ENCODE measurements at places on chromosomes 12 and 14.

DNA sequence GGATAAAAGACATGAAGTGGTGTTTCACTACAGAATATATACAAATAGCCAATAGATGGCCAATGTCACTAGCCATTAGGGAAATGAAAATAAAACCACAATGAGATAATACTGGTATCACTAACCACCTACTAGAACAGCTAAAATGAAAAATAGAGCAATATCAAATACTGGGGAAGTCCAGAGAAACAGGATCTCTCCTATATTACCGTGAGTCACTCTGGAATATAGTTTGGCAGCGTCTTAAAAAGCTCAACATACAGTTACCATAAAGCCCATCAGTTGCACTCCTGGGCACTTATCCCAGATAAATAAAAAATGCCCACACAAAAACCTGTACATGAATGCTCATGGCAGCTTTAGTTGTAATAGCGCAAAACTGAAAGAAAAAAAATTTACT is 101.7 kb downstream of the TMTC1 start:
- DNase-seq = no peak

GRCh38 chr12:107167756-107168155 is 74.4 kb upstream of the CRY1 start:
- DNase-seq = no peak

GRCh38 chr12:18749386-18749957 is 11.6 kb downstream of the CAPZA3 start:
- no peak for DNase-seq

GRCh38 chr12:122837306-122838265 is 2.3 kb downstream of the HIP1R start:
- DNase-seq = peak; percentile 69

DNA sequence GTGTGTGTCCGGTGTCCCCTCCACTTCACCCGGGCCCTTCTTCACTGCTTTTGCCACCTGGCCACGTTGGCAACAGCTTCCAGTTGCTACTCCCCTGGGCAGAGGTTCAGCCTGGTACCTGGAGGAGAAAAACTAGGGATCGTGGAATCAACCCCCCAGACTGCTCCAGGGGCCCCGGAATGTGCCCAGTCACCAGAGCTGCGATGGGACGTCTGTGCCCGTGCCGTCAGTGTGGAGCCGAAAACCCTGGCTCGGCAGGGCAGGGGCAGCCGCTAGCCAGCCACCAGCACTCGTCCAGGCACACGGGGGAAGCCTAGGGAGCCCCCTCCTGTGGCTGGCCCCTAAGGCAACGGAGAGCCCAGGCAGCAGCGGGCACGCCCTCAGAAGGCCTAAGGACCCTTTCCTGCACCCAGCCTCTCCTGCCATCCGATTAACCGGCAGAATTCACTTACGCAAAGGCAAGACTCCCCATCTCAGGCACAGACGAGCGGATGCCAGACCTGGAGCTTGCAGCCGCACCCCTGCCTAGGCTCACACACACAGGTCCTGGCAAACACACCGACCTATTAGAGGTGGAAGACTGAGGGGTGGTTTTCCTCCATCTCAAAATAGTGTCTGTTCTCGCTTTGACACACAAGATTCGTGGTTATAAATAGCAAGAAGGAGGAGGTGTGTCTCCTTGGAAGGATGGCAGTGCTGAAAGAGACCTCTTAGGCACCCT is 62.6 kb downstream of the FBXL14 start:
- DNase-seq = no peak

- no peak for DNase-seq
These were observed 6.2 kb downstream of the RPL36AL start for GRCh38 chr14:49614196-49614595.

DNA sequence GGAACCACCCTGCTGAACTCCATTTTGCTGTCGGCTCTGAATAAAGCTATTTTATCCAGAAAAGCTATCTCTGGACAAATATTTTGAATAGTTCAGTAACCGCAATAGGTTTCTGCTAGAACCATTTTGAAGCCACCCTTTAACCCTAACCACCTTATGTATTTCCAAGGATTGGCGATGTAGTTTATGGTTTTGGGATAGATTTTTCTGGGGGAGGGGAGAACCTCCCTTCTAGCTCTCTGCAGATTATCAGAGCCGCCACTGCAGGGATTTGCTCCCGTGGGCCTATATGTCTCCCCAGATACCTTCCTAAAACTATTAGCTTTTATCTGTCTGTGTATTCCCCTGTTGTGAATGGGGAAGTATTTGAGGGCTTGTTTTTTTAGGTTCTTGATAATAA is 1.8 kb upstream of the TUBA1B start:
- DNase-seq = no peak

DNA sequence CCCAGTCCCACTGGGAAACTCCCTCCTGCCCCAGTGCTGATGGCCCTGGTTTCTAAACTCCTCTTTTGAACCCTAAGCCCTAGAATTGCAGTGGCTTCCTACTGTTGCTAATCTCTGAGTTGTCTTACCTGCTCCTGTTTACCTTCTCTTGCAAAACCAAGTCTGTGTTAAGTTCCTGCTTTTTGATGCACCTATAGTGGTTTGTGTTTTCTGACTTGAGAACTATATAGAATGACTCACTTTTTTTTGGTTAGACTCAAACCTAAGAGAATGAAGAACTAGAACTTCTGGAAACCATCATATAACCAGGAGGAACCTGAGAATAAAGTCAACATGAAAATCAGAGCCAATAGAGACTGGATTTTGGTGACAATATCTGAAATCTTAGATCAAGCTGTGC is 5.5 kb upstream of the GAS2L3 start:
- no peak for DNase-seq

DNA sequence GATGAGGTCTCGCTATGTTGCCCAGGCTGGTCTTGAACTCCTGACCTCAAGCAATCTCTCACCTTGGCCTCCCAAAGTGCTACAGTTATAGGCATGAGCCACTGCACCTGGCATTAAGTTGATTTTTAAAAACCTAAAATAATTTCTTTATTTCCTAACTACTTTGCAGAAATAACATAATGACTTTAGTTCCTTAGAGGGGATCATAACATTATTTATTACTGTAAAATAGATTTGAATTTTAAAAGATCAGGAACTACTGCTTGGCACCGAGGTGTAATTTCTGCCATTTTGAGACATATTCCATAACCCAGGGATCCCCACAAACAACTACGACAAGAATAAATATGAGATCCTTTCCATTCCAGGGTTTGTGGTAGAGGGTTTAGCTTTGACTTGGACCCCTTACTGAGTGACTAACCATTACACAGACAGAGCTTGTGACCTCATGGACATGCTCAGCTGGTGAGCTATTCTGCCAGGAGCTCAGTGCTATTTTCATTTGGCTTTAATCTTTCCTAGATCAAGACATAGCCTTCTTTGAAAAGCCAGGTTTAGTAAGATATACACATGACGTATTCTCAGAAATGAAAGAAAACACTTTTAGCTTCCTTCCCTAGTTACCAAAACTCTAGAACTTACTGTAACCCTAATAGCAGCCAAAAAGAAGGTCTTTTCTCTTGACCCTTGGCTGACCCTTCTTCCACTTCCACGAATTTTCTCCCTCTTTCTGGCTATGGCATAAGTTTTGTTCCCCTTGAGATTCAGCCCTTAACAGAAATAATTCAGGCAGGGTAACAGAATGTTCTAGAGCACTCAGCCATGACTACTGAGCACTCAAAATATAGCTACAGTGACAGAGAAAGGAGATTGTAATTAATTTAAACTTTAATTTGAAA is 75.1 kb upstream of the NUDT4 start:
- peak; percentile 37 for DNase-seq

GRCh38 chr12:5713599-5714081 is 231.4 kb downstream of the ANO2 start:
- no peak for DNase-seq

DNA sequence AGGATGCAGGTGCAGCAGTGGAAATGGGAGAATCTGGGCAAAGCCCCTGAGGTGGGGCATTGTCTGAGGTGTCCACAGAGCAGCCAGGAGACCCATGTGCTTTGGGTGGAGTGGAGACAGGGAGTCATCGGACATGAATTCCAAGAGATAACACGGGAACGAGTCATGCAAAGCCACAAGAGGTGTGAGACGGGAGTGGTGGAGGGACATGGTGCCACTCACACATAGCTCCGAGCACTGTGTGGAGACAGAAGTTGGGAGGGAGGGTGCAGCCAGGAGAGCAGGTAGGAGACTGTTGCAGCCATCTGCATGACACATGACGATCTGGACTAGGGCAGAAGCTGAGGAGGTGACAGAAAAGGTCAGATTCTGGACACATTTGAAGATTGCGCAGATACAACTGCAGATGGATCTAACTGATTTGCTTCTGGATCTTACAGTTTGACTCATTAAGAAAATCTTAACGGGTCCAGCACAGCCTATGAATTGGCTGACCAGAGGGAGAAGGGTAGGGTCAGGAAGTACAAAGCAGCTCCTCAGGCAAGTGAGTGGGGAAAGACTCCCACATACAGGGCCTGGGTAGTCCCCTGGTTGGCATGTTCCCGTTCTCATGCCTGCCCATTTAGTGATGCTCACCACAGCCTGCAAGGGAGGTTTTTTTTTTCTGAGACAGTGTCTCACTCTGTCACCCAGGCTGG is 379.8 kb downstream of the FUT8 start:
- DNase-seq = peak; percentile 77

DNA sequence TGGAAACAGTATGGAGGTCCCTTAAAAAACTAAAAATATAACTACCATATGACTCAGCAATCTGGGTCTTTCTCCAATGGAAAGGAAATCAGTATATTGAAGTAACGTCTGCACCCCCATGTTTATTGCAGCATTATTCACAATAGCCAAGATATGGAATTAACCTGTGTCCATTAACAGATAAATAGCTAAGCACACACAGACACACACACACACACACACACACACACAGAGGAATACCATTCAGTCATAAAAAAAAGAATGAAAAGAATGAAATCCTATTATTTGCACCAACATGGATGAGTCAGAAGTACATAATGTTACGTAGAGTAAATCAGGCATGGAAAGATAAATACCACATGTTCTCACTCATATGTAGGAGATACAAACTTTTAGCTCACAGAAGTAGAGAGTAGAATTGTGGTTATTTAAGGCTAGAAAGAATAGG is 4.7 kb downstream of the KLRK1 start:
- peak; percentile 94 for DNase-seq

DNA sequence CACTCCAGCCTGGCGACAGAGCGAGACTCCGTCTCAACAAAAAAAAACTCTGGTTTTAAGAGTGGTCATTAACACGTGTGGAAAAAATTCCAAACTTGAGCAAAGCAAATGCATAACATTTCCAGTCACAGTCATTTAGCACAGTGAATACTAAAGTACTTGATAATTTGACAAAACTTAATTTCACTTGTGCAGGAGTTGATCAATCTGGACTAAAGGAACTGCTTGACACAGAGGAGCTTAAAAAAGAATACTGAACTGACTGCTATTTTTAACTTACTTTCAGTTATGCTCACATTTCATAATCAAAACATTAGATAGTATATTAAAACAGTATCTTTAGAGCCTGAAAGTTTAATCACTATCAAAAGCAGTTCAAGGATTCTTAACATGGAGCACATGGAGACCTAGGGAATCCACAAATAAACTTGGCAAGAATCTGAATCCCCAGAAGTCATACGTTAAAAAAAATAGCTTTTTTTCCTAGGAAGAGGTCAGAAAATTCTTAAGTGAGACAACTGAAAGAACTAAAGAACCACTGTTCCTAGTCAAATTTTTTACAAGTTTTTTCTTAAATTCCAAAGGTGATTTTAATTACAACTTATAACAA is 7.4 kb downstream of the UBE2N start:
- no peak for DNase-seq

DNA sequence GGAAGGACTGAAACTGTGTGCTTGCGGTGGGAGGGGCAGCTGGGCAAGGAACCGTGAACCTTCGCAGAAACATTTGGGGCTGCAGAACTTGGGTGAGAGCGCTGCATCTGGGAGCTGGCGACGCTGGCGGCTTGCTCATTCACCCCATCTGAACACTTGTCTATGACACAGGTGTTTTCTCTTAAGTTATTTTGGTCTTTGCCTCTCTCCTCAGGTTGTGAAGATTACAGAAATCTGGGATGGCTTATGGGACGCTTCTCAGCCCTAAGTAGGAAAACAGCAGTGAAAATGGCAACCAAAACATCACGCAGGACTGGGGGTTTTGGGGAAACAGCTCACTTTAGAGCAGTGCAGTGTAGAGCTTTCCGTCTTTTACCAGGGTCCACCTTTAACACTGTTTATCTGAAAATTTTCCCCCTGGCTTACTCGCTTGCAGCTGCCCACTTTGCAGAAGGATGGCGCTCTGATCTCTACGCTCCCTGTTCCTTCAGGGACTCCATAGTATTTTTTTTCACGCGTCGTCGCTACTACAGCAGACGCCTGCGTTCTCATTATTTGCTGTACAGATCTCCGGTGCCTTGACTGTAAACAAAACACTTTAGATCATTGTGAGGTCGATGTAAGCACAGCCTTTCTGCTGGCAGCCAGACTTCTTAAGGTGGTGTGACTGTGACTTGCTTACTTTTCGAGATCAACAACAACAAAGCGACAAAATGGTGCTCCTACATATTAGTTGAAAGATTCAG is 2.7 kb upstream of the CDKN1B start:
- peak; percentile 33 for DNase-seq

- no peak for DNase-seq
These were observed 459 bp downstream of the PPFIBP1 start for GRCh38 chr12:27524494-27524835.

GRCh38 chr12:30364822-30365221 is 330.8 kb downstream of the IPO8 start:
- no peak for DNase-seq

GRCh38 chr14:77909911-77910310 is 110.0 kb downstream of the ADCK1 start:
- DNase-seq = no peak

GRCh38 chr14:37051680-37052079 is 120.7 kb downstream of the SLC25A21 start:
- DNase-seq = no peak

- DNase-seq = no peak
These were observed 622.6 kb upstream of the ATP2B1 start for GRCh38 chr12:90331262-90331661.

DNA sequence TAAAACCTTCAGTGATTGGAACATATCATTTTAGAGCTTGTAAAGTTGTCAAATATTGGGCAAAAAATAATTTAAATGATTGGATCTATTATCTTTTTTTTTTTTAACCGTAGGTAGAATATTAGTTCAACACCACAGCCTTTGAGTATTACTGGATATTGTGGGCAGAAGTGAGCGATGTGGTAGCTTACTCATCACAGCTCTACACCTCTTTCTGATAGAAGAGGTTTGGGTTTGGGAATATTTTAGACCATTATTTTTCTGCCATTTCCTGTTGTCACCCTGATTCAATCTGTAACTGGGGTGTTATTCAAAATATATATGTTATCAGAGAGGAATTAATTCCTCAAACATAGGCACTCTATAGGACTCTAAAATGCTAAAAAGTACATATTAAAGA is 34.8 kb upstream of the SLC38A2 start:
- DNase-seq = no peak
